ENCODE measurements at places on chromosomes 3 and 15.

- DNase-seq: no peak
Measured at GRCh38 chr15:67383899-67384298, 129.3 kb downstream of the IQCH start.

DNA sequence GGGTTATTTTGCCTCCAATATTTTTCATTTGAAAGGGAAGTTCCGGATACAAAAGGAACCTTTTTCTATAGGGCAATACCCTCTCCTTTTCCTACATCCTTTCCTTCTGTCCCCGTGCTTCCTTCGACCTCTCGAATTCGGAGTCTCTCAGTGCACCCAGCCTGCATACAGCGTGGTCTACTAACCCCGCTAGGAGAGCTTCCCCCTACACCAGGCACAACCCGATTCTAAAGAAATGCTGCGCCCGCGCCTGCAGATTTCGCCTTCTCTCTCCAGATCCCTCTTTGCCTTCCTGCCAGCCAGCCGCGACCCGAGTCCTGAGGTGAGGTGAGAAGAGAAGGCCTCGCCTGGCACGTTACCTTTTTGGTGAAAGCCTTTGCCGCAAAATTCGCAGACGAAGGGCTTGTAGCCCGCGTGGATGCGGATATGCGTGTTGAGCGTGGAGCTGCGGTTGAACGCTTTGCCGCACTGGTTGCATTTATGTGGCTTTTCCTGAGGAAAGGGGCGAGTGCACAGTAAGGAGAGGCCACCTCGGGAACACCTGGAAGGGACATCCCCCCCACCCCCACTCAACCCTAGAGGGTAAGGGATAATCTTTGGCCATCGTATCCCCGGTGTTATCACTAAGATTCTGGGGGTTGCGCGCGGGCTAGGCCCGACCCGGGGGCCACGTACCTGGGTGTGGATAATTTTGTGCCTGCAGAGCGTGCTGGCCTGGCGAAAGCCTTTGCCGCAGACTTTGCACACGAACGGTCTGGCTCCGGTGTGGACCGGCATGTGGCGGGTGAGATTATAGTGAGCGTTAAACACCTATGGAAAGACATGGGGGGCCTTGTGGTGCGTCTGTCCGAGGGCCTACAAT is 2.3 kb downstream of the FEZF2 start:
- DNase-seq: no peak

GRCh38 chr3:42130329-42131070 is 39.3 kb downstream of the TRAK1 start:
- DNase-seq: no peak

DNA sequence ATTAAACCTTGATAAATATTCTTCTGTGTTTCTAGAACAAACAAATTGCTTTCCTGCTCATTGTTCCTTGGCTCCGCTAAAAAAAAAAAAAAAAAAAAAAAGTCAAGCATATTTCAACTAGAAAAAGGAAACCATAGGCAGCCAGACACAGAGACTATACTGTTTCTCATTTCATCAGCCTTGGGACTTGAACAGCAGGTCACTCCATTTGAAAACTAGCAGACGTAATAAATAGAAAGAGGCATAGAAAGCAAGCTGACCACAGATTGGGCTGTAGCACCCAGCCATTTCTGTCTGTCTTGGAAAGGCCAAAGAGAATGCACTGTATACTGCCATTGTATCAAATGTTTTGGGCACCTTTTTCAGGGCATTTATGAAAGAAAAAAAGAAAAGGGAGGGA is 697.1 kb downstream of the NLGN1 start:
- no peak for DNase-seq

Data from ureter (tissue), 1 donor.